ENCODE measurements at places on chromosomes 5 and 9.

DNA sequence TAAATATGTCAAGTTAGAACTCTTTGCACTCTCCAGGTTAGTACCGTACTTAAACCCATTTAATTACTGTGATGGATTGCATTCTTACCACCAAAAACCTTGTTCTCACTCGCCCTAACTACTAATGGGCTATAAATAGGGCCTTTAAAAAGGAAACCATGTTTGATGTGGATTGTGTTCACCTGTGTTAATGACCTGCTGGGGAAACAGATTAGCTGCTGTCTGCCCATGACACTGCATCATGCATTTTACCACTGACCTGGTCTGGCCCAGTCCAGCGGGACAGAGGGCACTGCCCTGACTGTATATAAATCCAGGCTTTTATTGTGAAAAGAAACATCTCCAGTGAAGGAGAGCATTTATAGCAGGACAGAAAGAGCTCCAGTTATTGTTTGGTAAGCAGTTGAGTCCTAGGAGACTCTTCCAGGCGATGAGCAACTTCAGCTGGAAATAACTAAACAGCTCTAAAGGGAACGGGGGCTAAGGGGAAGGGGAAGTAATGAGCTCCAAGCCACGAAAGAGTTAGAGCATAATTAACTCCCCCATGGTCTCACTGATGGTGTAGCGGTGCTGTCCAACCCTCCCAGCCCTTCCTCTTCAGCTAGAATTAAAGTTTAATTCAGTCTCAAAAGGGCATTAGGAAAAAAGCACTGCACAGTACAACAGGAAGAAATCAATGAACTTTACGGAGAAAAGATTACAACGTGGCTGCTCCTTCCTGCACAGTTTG lies 303.1 kb downstream of the ENC1 start:
- no peak for DNase-seq

DNA sequence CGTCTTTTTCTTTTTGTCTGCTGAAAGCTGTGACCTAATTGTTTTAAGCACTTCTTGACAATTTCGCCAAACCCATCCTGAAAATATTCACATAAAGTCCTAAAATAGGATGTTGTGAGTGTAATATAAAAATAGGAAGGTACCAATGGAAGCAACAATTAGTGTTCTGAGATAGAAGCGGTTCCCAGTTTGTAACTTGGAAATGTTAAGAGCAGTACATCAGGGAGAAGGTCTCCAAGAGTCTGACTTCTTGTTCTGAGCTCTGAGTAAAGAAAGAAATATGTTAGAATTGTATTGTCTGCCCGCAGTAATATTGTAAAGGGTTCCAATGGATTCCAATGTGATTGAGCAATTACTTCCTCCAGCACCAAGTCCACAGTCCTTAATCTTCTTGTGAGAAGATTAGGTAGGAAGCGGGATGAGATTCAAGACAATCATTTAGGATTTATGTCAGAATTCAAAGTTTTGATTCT lies 3.9 kb downstream of the VCAN start:
- DNase-seq = no peak

GRCh38 chr9:130362691-130363090 lies 82.1 kb upstream of the ASS1 start:
- no peak for DNase-seq

DNA sequence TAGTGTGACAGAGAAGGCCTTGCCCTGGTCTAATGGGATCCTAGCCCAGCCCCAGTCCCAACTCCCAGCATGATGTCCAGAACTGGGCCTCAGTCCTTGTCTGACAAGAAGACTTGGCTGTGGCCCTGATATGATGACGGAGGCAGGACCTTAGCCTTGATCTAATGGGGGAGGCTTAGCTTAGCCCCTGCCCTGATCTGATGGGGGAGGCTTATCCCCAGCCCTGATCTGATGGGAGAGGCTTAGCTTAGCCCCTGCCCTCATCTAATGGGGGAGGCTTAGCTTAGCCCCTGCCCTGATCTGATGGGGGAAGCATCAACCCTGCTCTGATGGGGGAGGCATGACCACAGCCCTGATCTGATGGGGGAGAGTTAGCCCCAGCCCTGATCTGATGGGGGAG lies 3.7 kb downstream of the PKN3 start:
- DNase-seq = no peak
